Activated T-cell treated with anti-CD3 and anti-CD28 coated beads, Interleukin-2, amount 50 U/mL, for 72 hours (primary cell): ENCODE measurements at places on chromosomes 5 and 9. TPM values are rescaled to one million over a fixed set of nuclear protein-coding genes. Genes with fewer than 3 reads are reported as not detected.

Gene PRR7
- total RNA-seq = 12.1 TPM

GRCh38 chr9:75532233-75533050 is 358.0 kb upstream of the PCSK5 start:
- no peaks in the 10 kb centered on the region for H3K36me3 ChIP-seq
- no peaks in the 10 kb centered on the region for H3K27me3 ChIP-seq
- no peak overlapping the region for H3K27ac ChIP-seq
- no peaks in the 10 kb centered on the region for H3K4me1 ChIP-seq

GRCh38 chr5:6578676-6579343 is 54.0 kb downstream of the NSUN2 start:
- H3K36me3 ChIP-seq = no peaks in the 10 kb centered on the region
- H3K27ac ChIP-seq = no peak overlapping the region
- H3K4me1 ChIP-seq = peaks cover 1% of the 10 kb centered on the region
- no peak for DNase-seq
- H3K27me3 ChIP-seq = peaks cover 31% of the 10 kb centered on the region

Gene BARHL1
- total RNA-seq = not detected

Gene SARDH
- total RNA-seq = 1.6 TPM

DNA sequence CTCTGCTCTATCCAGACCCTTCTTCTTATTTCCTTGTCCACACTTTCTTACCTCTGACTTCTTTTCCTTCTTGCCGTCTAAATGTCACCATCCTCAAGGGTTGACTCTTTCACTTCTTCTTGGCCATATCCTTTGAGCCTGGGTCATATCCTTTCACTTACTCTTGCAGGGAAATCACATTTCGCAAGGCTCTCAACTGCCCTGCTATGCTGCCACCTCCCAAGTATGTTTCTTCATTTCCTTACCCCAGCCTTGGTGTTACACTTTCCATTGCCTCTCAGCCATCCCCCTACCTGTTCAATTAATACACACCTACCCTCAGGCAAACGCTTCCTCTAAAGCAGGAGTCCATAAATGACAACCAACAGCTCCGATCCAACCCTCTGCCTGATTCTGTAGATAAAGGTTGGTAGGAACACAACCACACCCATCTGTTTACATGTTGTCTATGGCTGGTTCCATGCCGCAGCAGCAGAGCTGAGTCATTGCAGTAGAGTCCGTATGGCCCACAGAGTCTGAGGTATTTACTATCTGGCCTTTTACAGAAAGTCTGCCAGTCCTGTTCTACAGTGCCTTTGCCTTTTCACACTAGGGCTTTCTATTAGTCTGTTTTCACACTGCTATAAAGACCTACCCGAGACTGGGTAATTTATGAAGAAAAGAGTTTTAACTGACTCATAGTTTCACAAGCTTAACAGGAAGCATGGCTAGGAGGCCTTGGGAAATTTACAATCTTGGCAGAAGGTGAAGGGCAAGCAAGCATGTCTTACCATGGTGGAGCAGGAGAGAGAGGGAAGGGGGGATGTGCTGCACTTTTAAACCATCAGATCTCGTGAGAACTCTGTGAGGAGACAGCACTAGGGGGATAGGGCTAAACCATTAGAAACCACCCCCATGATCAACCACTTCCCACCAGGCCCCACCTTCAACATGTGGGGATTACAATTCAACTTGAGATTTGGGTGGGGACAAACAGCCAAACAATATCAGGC is 97.9 kb downstream of the SV2C start:
- peaks cover 22% of the 10 kb centered on the region for H3K4me1 ChIP-seq
- peak; percentile 17 for DNase-seq
- no peaks in the 10 kb centered on the region for H3K27me3 ChIP-seq
- H3K4me3 ChIP-seq = no peak overlapping the region
- H3K27ac ChIP-seq = no peak overlapping the region

Gene GPR21
- 1.3 TPM for total RNA-seq

- peak overlapping the region; percentile 9 for H3K27ac ChIP-seq
- H3K4me1 ChIP-seq = peaks cover 25% of the 10 kb centered on the region
- no peaks in the 10 kb centered on the region for H3K27me3 ChIP-seq
- H3K4me3 ChIP-seq = no peak overlapping the region
- H3K36me3 ChIP-seq = peaks cover 5% of the 10 kb centered on the region
These were observed 60.7 kb downstream of the MAN2A1 start for GRCh38 chr5:109750463-109750862.

Gene DCTN4
- 61.5 TPM for total RNA-seq

GRCh38 chr9:81473206-81473605 is 216.1 kb downstream of the TLE1 start:
- no peak overlapping the region for H3K27ac ChIP-seq
- no peaks in the 10 kb centered on the region for H3K27me3 ChIP-seq
- H3K4me3 ChIP-seq = no peak overlapping the region
- no peak for DNase-seq

DNA sequence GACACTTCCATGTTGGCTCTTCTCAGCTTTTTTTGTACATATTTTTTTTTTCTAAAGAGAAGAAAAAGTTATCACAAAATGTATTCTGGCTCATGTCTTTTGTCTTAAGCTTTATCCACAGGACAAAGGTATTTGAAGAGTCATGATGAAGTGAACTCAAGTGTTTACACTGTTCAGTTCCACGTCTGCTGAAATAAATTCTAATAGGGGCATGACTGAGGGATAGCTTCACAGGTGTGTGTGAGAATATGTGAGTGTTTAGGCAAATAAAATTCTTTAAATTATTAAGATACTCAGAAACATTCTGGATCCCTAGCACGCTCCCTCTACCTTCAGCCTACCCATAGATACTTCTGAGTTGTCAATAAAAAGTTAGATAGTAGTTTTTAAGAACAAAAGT is 59.8 kb downstream of the BAAT start:
- H3K36me3 ChIP-seq = no peaks in the 10 kb centered on the region
- H3K27me3 ChIP-seq = peaks cover 14% of the 10 kb centered on the region
- no peak for DNase-seq
- no peak overlapping the region for H3K4me3 ChIP-seq
